ENCODE measurements at places on chromosomes 2 and 18. TPM values are rescaled to one million over a fixed set of nuclear protein-coding genes. Genes with fewer than 3 reads are reported as not detected.

- no peaks in the 10 kb centered on the region for H3K36me3 ChIP-seq
- no peak for DNase-seq
- H3K4me3 ChIP-seq, result no peak overlapping the region
- no peak overlapping the region for H3K27ac ChIP-seq
Observed at GRCh38 chr18:22688877-22689496, 244.1 kb upstream of the RBBP8 start.

DNA sequence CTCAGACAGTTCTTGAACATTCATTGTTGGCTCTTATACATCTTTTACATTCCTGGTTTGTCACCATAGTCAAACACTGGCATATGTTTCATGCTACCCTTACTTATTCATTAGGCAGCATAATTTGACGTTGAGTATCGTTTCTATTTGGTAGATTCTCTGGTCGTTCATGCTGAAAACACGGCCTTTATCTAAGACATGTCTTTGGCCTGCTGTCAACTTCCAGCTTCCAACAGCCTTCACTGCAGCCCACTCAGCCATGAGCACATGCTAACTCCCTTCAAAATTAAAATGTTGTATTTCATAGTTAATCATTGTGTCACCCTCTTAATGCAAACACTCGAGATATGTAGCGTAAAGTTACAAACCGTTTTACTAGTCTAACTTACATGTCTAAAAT, 493.0 kb upstream of the NRP2 start:
- DNase-seq, result no peak
- H3K4me1 ChIP-seq, result no peaks in the 10 kb centered on the region
- H3K27me3 ChIP-seq, result no peaks in the 10 kb centered on the region
- no peaks in the 10 kb centered on the region for H3K36me3 ChIP-seq
- H3K27ac ChIP-seq, result no peak overlapping the region

DNA sequence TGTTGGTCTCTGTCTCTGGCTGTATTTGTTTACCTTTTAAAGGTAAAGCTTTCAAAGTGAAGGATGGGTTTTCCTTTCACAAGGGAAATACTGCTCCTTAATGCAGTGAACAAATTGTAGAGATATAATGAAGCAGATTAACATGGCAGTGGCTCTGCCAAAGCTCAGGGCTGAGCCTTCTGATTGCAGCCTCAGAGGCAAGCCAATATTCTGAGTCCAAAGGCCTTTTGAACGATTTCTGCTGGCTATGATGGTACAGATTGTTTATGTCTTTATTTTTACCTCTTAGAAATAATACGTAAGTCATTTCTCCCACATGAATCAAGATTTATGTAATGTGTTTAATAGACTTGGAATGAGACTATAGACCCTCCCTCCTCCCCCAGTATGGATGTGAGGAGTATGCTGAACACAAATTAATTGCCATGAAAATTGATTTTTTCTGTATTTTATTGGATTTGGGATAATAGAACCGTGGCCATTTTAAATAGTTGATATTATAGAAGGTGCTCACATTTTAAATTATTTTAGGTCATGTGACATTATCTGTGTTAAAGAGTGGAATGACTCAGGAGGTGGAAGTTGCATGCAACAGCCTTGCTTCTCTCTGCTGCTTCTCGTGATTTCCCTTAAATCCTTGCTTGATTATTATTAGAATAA, 772 bp downstream of the SCN2A start:
- no peaks in the 10 kb centered on the region for H3K36me3 ChIP-seq
- no peaks in the 10 kb centered on the region for H3K27me3 ChIP-seq
- no peak for DNase-seq
- H3K27ac ChIP-seq, result no peak overlapping the region
- H3K4me1 ChIP-seq, result no peaks in the 10 kb centered on the region
- H3K4me3 ChIP-seq, result no peak overlapping the region

DNA sequence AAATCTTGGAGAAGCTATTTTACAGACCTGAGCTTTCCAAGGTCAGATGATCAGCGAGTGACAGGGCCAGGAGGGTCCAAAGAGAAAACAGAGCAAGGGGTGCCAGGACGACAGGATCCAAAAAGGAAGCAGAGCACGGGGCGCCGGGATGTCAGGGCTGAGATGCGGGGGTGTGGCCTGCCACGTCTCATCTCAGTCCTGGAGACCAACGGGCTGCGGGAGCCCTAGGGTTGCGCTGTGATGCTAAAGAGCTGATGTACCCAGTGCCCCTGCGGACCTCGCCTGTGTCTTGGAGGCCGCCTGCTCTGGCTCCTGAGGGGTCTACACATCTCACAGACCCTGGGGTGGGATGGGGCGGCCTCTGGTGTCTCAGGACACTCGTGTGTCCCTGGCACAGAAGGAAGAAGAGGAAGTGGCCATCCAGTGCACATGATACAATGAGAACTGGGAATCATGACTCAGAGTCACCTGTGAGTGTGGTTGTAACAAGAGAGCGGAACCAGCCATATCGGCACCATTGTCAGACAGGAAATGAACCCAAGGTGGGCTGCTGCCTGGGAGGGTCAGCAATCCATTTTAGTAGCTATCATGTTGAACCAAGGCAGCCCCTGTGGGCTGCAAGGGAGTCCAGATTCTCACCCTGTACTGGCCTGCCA, 97.8 kb downstream of the MYT1L start:
- no peak for DNase-seq
- no peaks in the 10 kb centered on the region for H3K4me1 ChIP-seq
- H3K36me3 ChIP-seq, result no peaks in the 10 kb centered on the region
- H3K27me3 ChIP-seq, result no peaks in the 10 kb centered on the region
- no peak overlapping the region for H3K27ac ChIP-seq
- H3K4me3 ChIP-seq, result no peak overlapping the region

DNA sequence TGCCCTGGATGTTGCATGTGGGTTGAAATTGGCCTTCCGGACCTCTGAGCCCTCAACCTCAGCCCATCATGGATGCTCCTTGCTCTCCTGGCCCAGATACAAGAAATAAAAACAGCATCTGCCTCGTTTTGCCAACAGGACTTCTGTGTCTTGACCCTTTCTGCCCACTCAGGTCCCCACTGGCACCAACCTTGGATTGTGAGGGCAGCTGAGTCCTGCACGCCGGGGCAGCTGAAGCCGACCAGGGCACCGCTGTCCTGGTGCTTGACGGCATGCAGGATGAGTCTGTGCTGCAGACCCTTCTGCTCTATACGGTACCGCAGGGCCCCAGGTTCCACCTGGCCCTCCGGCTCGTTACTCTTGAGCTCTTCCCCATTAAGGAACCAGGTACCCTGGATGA, 4.7 kb downstream of the OBSL1 start:
- no peaks in the 10 kb centered on the region for H3K36me3 ChIP-seq
- H3K4me1 ChIP-seq, result no peaks in the 10 kb centered on the region
- H3K27me3 ChIP-seq, result peaks cover 14% of the 10 kb centered on the region
- no peak for DNase-seq
- no peak overlapping the region for H3K4me3 ChIP-seq

DNA sequence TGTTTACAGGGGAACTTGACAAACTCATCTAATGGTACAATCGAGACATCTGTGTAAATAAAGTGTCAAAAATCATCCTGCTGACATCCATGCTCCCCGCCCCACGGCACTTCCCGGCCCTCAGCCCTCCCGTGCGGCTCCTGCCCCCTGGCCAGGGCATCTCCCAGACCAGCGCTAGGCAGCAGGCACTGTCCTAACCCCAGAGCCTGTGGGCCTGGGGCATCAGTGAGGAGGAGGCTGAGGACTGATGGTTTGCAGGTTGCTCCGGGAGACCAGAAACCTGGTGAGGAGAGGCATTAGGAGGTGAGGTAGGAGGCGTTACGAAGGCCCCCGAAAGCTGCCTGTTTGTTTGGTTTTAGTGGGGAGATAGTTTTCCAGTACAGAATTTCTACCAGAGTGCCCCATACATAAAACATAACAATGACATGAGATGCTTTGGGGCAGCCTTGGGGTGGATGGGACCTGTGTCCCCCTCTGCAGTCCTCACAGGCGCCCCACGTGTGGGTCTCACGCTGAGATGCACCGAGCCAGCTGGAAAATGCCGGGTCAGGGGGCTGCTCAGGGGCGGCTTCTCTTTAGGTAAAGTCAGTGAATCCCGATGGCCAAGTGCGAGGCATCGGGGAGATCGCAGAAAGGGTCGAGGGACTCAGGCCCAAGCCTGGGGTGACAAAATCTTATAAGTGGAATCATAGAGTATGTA, 114.2 kb downstream of the RTP5 start:
- peaks cover 3% of the 10 kb centered on the region for H3K27me3 ChIP-seq
- H3K36me3 ChIP-seq, result no peaks in the 10 kb centered on the region
- peaks cover 3% of the 10 kb centered on the region for H3K4me1 ChIP-seq
- H3K27ac ChIP-seq, result no peak overlapping the region
- DNase-seq, result no peak

DNA sequence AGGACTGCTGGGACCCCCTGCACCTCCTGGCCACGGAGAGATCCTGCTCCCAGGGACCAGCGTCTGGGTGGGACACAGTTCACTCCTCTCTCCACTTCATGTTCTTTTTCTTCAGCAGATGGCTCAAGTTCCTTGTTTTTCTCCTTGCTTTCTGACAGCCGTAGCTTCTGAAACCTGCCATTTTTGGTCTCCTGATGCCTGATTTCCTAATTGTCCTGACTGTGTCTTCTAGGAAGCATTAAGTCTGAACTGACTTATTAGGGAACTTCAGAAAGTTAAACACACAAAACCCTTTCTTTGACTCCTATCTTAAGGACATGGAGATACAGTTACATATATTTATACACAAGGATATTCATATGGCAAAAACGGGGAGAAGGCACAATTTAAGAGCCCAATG, 22.7 kb downstream of the CNNM4 start:
- H3K27ac ChIP-seq, result no peak overlapping the region
- H3K36me3 ChIP-seq, result no peaks in the 10 kb centered on the region
- peaks cover 4% of the 10 kb centered on the region for H3K4me1 ChIP-seq

DNA sequence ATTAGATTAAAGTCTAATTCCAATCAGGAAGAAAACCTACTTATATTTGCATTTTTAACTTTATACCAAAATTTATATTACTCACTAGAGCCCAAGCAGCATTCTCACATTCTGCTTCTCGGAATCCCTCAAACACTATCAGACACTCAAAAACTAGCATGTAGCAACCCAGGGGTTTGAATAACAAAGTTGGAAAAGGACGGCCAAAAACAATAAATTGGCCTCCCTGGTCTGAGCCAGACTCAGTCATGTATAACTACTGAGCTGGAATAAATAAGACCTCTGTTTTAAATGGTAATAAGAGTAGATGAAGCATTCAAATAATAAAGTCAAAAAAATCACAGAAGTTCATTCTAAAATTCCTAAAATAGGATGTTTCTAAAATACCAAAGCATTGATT, 290.9 kb downstream of the IRS1 start:
- no peak for DNase-seq
- no peak overlapping the region for H3K4me3 ChIP-seq
- no peaks in the 10 kb centered on the region for H3K36me3 ChIP-seq
- H3K27me3 ChIP-seq, result no peaks in the 10 kb centered on the region
- no peaks in the 10 kb centered on the region for H3K4me1 ChIP-seq
- no peak overlapping the region for H3K27ac ChIP-seq

- H3K27ac ChIP-seq, result no peak overlapping the region
- no peak for DNase-seq
- H3K36me3 ChIP-seq, result no peaks in the 10 kb centered on the region
- no peak overlapping the region for H3K4me3 ChIP-seq
- H3K4me1 ChIP-seq, result no peaks in the 10 kb centered on the region
Observed at GRCh38 chr2:170218456-170218855, 40.5 kb downstream of the MYO3B start.

DNA sequence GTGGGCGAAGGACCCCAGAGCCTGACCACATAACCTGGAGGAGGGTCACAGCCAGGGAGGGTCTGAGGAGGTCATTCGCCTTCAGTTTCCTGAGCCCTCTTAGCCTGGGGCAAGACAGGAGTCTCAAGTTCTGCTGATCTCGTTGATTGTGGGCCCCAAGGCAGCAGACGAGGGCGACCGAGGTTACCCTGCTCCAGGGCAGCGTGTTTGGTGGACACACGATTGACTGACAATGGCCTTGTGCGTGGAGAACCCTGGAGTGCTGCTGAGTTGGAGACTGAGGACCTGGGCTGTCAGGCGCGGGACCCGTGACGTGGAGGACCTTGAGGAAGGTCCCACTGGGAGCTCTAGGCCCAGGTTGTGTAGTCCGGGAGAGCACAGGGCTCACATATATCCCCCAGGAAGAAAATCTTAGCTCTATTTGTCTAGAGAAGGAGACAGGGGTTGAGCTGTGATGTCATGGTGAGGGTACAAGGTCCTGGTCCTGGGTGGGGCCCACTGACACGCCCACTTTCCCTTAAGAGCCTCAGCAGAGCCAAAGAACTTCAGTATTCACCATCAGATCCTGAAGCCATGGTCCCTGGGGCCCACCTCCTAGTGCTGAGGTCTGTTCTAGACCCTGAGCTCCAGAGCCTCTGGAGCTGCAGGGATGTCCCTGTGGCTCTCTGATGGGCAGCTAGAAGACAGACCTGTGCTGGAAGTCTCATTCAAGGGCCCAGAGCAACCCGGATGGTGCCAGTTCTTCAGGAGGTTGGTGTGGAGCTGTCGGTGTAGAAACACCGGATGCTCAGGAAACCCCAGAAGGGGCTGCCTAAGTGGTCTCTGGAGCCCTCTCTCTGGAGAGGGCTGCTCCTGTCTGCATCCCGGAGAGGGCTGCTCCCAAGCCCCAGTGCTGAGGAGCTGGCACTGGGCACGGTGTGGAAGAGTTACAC, 53.1 kb downstream of the DYSF start:
- H3K4me3 ChIP-seq, result no peak overlapping the region
- H3K36me3 ChIP-seq, result no peaks in the 10 kb centered on the region
- no peaks in the 10 kb centered on the region for H3K4me1 ChIP-seq

DNA sequence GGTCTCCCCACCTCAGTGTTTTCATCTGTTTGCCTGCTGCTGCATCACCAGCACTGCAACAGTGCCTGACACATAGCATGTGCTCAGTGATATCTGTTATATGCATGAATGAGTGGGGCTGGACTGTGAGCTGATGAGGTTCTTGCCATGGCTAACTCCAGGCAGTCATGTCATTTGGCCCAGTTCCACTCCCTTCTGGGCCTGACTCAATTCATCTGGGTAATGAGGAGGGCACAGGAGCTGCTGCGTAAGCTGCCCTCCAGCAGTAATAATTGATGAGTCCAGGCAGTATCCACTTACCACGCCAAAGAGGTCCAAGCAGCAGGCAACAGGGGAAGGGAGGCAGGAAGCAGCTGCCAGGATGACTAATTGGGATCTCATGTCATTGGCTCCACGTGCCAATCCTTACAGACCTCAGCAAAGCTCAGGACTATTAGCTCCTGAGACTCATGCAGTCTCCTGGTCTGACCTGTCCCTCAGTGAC, 34.1 kb upstream of the MAT2A start:
- H3K27ac ChIP-seq, result no peak overlapping the region
- H3K4me1 ChIP-seq, result no peaks in the 10 kb centered on the region
- H3K36me3 ChIP-seq, result no peaks in the 10 kb centered on the region
- peaks cover 5% of the 10 kb centered on the region for H3K27me3 ChIP-seq
- DNase-seq, result no peak

GRCh38 chr2:135947483-135947882, 37.9 kb downstream of the DARS1 start:
- no peak overlapping the region for H3K4me3 ChIP-seq
- no peak for DNase-seq
- H3K36me3 ChIP-seq, result peaks cover 73% of the 10 kb centered on the region

TTLL4 gene
- 55.7 TPM for total RNA-seq

MYO7B gene
- total RNA-seq, result 0.30 TPM

ACVR1C gene
- 0.57 TPM for total RNA-seq

Data from activated T-helper 2 cell treated with anti-CD3 and anti-CD28 coated beads, Interferon-gamma antibody, Interleukin-2, Interleukin-4, amounts not matched to agents 10 μg/mL and 5 μg/mL and 100 μg/mL, durations not matched to agents 14 hours and 24 hours and 36 hours (primary cell).